ENCODE measurements at places on chromosomes 6 and 20.

GRCh38 chr20:16520154-16520553 lies 53.1 kb downstream of the KIF16B start:
- DNase-seq, result no peak

DNA sequence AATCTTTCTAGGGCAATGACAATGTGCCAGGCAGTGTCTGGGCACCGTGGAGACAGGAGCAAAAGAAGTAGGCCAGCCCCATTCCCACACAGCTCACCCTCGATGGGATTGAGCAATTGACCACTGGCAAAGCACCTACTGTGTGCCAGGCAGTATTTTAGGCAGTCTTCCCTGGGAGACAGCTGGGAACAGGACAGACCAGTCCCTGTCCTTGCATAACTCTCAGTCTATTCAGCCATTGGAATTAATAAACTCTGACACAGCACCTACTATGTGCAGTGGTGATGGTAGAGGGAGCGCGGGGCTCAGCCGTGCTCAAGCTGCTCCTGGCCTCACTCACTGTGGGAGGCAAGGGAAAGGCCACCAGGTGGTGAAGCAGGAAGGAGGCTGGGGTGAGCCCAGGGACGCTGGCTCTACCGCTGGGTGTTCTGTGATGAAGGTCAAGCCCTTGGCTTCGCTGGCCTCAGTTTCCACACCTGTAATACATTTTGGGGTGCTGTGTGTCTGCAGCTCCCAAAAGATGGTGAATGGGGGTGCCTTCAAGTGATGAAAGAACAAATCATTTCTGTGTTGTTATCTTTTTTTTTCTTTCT lies 122.3 kb upstream of the PMEPA1 start:
- no peak for DNase-seq

DNA sequence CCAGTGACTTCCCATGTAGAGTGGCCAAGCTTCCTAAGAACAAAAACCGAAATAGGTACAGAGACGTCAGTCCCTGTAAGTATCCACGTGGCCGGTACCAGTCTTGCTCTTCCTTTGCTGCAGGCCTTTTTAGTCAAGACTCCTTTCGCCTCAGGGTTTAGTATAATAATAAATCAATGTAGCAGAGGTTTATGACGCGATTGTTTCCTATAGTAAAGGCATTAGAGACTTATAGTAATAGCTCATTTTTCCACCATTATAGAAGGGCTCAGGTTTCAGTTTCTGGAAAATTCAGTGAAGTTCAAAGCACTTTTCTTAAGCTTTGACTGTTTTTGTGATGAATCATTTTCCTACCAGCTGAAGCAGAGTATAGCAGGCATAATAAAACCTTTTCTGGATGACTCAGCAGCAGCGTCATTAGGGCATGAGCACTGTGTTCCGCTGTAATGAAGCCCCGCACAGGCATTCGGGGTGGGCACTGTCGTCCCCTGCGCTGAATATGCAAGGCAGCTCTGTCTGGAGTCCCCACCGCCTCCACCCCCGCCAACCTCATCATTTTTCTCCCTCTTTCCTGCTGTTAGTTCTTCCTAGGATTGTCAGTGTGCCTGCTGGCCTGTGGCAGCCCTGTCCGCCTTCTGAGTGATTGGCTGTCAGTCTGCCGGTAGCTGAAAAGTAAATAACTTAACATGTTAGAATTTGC lies 51.3 kb downstream of the PTPN1 start:
- peak; percentile 54 for DNase-seq

- DNase-seq, result no peak
Measured at GRCh38 chr6:81834141-81834681, 81.7 kb upstream of the TENT5A start.

DNA sequence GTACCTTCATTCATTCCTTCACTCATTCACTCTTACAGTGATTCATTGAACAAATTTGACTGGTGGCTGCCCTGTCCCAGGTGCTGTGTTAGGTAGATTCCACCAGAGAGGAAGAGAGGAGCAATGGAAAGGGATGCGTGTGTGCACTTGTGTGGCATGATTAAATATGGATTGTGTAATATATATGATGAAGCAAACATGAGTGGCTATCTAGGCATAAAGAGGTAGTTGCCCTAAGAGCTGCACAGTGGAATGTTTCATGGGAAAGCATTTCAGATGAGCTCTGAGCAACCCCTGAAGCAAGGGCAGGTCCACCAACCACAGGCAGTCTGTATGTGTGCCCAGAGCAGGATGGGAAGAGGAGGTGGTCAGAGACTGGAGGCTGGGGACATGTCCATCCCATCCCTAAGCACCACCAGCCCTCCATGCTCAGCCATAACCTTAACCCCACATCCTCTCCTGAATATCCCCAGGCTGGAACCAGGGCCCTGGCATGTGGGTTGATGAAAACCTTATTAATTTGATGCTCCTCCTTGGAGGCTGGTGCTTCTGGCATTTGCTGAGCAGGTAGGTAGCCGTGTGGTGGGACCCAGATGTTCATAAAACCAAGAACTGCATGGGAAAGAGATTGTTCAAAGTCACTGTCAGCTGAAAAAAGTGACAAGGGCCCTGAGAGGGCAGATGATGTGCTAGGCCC lies 226.2 kb downstream of the SYNDIG1 start:
- DNase-seq, result peak; percentile 13

GRCh38 chr6:14876778-14877613 lies 368.9 kb upstream of the JARID2 start:
- DNase-seq, result peak; percentile 32

GRCh38 chr6:66184091-66184490 lies 477.1 kb upstream of the EYS start:
- DNase-seq, result no peak

DNA sequence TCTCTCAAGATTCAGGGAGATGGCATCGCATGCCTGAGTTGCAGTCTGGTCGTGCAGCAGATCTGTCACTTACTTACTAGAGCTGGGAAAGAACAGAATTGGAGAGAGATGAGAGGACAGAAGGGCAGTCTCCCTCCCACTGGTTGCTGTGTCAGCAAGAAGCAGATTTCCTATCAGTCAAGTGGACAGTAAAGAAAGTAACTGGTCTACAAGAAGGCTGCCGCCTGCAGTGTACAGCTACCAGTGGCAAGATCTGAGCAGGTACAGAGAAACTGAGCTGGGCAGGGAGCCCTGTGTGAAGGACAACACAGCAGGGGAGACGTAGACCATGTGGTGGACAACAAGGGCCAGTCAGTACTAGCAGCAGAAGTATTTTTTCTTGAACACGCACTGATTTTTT lies 49.5 kb upstream of the PCSK2 start:
- no peak for DNase-seq

DNA sequence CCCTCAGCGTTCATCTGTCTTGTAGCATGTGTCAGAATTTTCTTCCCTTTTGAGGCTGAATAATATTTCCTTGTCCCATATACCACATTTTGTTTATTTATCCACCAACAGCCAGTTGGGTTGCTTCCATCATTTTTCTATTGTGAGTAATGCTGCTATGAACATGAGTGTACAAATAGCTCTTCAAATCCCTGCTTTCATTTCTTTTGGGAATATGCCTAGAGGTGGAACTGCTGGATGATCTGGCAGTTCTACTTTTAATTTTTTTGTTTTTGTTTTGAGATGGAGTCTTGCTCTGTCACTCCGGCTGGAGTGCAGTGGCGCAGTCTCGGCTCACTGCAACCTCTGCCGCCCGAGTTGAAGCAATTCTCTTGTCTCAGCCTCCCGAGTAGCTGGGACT lies 64.7 kb downstream of the SASH1 start:
- DNase-seq, result no peak

DNA sequence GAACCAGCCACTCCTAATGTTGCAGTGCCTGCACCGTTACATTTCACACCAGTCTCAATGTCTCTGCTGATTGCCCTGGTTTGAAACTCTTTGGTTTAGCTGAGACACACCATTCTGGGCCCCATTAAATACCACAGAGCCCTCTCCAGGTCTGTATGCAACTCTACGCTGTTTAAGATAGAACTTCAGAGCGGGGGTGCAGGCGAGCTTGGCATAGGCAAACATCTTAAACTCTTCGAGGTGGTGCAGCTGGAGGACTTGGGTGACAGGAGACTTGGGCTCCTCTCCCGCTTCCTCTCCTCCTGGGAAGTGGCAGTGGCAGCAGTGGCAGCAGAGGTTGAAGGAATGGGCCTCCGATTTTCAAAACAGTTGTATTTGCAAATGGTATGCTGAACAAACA lies 18.5 kb upstream of the SSR1 start:
- DNase-seq, result no peak

- no peak for DNase-seq
Measured at GRCh38 chr6:163753430-163753829, 338.9 kb downstream of the QKI start.

DNA sequence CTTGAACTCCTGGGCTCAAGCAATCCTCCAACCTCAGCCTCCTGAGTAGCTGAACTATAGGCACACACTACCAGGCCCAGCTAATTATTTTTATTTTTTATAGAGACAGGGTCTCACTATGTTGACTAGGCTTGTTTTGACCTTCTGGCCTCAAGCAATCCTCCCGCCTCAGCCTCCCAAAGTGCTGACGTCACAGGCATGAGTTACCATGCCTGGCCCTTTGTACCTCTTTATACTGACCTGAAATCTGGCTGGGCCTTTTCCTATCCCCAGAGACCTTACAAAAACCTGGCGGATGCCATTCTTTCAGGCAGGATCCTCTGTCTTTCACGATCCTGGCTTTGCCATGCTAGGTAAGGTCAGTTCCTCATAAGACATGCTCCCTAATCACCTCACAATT lies 11.5 kb downstream of the WFDC3 start:
- DNase-seq, result no peak

- DNase-seq, result no peak
Measured at GRCh38 chr6:170049641-170050561, 241.0 kb downstream of the DLL1 start.

DNA sequence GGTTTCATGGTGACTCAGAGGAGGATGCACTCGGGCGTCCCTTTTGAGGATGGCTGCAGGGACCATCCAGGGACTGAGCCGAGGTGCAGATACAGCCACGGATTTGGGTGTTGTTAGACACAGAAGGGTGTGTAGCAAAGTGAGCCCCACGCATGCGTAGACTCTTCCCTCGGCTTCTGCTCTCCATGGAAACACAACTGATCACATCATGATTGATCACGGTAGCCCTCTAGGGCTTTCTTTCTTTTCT lies 606 bp upstream of the ULBP1 start:
- DNase-seq, result peak; percentile 69

DNA sequence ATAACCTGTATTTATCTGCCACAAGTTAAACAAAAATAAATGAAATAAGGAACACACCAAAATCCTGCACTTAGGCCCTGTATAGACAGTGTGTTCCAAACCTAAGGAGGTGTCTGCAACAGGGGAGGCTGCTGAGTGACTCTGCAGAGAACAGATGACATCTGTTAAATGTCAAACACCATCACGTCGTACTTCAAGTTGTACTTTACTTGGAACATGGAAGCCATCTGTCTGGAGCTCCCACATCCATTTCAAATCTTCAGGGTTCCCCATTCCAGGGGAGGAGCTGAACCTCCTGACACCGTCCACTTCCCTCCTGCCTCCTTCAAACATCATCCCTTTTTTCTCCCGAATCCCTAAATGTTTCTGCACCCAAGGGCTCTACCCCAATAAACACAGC lies 1.8 kb upstream of the MAP7 start:
- no peak for DNase-seq

- DNase-seq, result no peak
Measured at GRCh38 chr6:134074151-134075055, 22.0 kb upstream of the SLC2A12 start.
